ENCODE measurements at places on chromosomes 5 and 9. TPM values are rescaled to one million over a fixed set of nuclear protein-coding genes. Genes with fewer than 3 reads are reported as not detected.
A peak's percentile ranks its signal among the peaks of the same experiment; 100 is the strongest.

The KIF4B gene
- total RNA-seq: not detected

The SUSD3 gene
- total RNA-seq: 11.4 TPM

The NR2F1-AS1 gene
- 8.2 TPM for total RNA-seq

The MBLAC2 gene
- total RNA-seq: 6.8 TPM

The MSX2 gene
- 28.8 TPM for total RNA-seq

DNA sequence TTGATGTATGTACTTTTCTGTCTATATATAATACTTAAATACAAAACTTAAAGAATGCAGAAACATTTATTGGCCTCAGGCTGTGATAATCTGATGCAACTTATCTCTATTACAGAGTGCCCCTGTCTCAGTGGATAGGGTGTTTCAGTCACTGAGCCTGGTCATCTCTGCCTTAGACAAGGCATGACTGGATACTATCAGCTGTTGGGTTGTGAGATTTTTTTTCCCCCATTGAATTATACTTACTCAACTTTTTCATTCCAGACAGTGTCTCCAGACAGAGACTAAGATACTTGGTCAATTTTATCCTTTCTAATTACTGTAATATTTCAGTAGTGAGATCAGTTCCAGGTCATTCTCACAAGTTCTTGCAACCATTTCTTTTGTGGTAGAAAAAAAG, 26.7 kb downstream of the XRCC4 start:
- no peak overlapping the region for H3K27ac ChIP-seq
- no peaks in the 10 kb centered on the region for H3K27me3 ChIP-seq
- no peak for DNase-seq

- H3K36me3 ChIP-seq: no peaks in the 10 kb centered on the region
- H3K4me3 ChIP-seq: no peak overlapping the region
- peaks cover 9% of the 10 kb centered on the region for H3K4me1 ChIP-seq
- H3K27ac ChIP-seq: no peak overlapping the region
- no peak for DNase-seq
These were observed 103.9 kb upstream of the ICE1 start for GRCh38 chr5:5318426-5319190.

- H3K36me3 ChIP-seq: no peaks in the 10 kb centered on the region
- DNase-seq: no peak
- H3K4me1 ChIP-seq: no peaks in the 10 kb centered on the region
- no peak overlapping the region for H3K4me3 ChIP-seq
These were observed 37.7 kb upstream of the MRPS30 start for GRCh38 chr5:44770780-44771717.

GRCh38 chr9:88583901-88584596, 49.1 kb downstream of the NXNL2 start:
- peaks cover 7% of the 10 kb centered on the region for H3K4me1 ChIP-seq
- H3K36me3 ChIP-seq: no peaks in the 10 kb centered on the region
- no peak overlapping the region for H3K4me3 ChIP-seq
- H3K27ac ChIP-seq: peak overlapping the region; percentile 7
- no peak for DNase-seq

DNA sequence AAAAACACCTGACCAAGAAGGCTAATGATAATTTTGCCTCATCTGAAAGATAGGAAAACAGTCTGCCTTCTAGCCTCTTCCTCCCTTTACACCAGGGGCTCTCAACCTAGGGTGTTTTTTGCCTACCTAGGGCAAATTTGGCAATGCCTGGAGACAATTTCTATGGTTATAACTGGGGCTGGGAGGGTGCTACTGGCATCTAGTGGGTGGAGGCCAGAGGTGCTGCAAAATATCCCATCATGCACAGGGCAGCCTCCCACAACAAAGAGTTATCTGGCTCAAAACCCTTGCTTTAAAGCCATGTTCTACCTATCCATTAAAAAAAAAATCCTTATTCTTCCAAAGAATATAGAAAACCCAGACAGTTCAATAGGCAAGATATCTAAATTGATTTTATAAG, 45.0 kb upstream of the NR3C1 start:
- no peaks in the 10 kb centered on the region for H3K36me3 ChIP-seq
- H3K27ac ChIP-seq: no peak overlapping the region
- H3K4me3 ChIP-seq: no peak overlapping the region

Data from hepatocyte (in vitro differentiated cells).